ENCODE measurements at places on chromosomes 16 and 17.

DNA sequence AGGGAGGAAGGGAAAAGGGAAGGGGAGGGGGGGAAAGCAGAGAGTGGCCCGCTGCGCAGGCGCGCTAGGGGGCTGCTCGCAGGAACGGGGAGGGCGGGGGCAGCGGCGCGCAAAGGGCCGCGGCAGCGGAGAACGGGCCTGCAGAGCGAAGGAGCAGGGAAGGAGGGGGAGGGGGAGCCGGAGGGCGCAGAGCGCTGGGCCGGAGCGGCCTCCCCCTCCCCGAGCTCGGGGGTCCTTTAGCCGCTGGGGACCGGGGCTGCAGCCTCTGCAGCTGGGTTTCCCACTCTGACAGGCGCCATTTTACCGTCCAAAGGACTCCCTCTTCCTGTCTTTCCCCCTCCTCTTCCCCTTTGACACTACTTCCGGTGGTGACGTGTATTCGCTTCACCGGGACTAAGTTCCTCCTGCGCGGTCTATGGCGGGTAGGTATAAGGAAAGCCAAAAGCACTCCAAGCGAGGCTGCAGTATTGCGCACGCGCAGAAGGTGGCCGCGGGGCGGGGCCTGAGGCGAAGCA is at the start of gene CTDNEP1:
TSS of gene CTDNEP1 (minus strand) at position 74 of the 515 bp plus-strand sequence. CDS start 438 bp downstream, outside the sequence.
- DNase-seq: peak; percentile 99

GRCh38 chr16:11196286-11196828 is 59.6 kb downstream of the SOCS1 start:
- DNase-seq: no peak

GRCh38 chr17:46977750-46978488 is 1.1 kb downstream of the RPRML start:
- peak; percentile 57 for DNase-seq

DNA sequence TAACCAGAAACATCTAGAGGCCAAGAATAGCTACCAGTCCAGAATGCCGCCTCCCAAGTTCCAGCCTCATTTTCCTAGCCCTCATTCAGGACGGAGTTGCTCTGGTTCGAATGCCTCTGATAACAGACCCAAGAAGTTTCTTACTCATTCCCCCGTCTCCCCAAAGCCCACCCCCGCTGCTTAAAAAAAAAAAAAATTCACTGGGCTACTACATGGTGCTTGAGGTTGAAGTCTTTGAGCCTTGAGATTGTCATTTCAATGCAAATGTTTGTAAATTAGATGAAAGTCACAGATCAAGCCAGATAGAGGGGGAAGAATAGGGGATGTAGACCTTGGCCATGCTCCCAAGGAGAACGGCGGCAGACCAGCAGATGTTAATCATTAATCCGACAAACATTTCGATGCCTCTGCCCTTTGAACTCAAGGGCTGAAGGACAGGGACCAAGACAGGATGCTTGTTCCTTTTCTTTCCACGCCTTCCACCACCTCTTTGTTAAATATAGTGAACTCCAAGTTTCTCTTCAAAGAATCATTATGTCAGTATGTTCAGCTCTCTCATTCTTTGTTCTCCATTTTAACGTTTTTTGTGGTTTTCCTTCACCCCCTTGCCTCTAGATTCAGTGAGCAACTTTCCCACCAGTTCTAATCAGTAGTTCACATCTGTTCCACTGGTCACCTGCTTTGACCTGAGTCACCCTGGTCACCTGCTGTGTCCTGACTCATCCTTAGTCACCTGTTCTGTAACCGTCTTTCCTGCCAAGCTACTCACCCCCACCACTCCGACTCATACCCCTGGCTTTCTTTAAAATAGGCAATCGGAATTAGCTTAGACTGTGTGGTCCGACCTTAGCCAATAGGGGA is 190.3 kb downstream of the CPPED1 start:
- DNase-seq: no peak

GRCh38 chr17:20244671-20245070 is 222.7 kb downstream of the LGALS9B start:
- DNase-seq: no peak

DNA sequence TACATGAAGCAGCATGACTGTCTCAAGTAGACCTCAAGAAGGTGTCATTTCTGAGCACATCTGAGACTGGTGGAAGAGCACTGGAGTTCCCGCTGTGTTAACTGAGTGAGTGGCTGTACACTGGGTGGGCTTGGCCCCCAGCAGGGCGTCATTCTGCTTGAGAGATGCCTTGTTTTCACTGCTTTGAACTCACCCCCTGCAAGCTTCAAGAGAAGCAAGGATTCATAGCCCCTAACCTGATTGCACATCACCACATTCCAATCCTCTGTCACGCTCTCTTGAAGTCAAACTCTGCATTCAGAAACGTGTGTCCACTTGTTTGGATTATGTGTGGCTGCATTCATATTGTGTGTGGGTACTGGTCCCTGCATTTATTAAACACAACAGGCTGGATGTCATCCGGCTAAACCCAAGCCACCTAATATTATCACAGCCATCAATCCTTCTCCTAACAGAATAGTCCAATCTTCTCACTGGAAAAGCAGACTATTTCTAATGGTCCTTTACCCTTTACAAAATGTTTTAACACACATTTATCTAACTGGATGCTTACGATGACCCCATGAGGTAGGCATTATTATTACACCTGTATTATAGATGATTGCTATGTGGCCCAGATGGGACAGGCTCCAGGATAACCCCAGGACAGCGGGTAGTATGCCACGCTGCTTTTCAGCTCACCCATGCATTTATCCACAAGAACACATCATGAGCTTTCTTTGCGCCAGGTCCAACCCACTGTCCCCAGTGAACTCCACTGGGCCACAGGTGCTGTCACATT is 76.3 kb downstream of the USP31 start:
- no peak for DNase-seq

DNA sequence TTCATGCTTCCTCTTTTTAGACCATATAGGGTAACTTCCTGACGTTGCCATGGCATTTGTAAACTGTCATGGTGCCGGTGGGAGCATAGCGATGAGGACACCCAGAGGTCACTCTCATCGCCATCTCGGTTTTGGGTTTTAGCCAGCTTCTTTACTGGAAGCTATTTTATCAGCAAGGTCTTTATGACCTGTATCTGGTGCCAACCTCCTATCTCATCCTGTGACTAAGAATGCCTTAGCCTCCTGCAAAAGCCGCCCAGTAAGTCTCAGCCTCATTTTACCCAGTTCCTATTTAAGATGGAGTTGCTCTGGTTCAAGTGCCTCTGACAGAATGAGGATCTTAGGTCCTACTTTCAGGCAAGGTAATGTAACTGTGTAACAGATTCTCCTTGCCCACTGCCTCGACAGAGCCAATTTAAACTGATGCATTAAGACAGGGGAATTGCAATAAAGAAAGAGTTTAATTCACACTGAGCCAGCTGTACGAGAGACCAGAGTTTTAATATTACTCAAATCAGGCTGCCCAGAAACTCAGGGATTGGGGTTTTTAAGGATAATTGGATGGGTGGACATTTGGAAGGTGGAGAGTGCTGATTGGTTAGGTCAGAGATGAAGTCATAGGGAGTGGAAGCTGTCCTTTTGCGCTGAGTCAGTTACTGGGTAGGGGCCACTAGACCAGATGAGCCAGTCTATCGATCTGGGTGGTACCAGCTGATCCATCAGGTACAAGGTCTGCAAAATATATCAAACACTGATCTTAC is 59.9 kb upstream of the ATF7IP2 start:
- no peak for DNase-seq

DNA sequence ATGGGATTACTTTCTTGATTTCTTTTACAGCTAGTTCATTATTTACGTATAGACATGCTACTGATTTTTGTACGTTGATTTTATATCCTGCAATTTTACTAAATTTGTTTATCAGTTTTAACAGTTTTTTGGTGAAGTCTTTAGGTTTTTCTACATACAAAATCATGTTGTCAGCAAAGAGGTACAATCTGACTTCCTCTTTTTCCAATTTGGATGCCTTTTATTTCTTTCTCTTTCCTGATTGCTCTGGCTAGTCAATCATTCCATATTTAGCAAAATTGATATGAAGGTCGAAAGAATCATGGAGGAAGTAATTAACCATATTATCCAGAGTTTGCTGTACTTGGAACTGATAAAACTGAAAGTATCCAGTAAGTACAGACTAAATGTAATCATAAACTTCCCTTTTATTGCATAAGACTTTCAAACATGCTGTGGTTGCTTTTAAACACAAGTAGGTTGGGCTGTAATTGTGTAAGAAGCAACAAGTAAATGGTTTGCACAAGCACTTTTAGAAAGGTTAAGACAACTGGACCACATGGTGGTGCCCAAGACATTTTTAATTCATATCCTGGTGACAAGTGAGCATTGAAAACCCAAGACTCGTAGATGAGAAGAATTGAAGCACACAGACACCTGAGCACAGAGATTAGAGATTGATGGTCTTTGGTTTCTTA is 8.4 kb downstream of the GDE1 start:
- no peak for DNase-seq

DNA sequence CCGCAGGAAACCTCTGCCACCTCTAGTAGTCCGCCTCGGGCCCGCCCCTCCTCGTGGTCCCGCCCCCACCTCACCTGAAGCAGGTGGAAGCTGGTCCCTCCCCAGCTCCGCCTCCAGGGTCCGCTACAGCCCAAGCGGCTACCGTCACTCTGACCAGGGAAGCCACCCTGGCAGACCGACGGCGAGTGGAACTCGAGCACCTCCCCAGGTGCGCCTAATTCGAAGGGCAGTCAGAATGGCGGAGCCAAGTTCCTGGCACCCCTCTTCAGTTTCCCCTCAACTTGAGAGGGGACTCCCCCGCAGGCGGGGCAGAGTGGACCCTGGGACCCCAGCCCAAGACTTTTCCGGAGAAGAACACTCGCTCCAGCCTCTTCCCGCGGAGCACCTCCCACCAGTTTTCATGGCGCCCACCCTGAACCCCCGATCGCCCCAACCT is 507 bp downstream of the FHOD1 start:
- DNase-seq: no peak

DNA sequence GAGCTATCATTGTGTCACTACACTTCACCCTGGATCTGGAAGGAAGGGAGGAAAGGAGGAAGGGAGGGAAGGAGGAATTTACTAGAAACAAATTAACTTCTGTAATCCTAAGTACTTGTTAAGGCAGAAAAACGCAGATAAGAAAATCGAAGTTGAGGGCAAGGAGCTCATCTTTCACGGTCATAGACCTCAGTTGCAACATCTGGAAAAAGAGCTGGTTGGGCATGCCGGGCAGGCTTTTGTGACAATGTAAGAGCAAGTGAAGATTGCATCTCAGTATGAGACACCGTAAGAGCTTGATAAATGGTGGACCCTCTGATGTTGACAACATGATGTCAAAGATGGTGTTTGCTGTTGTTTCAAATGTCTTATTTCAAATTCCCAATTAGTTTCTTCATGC is 721.5 kb downstream of the MAF start:
- DNase-seq: no peak

- no peak for DNase-seq
Observed at GRCh38 chr17:327971-328370, 24.6 kb downstream of the RPH3AL start.

- no peak for DNase-seq
Observed at GRCh38 chr17:50909765-50910605, 43.8 kb upstream of the TOB1 start.

GRCh38 chr16:15434079-15434424 is 336 bp upstream of the BMERB1 start:
- no peak for DNase-seq

- no peak for DNase-seq
Observed at GRCh38 chr16:28027055-28027454, 36.5 kb downstream of the GSG1L start.

DNA sequence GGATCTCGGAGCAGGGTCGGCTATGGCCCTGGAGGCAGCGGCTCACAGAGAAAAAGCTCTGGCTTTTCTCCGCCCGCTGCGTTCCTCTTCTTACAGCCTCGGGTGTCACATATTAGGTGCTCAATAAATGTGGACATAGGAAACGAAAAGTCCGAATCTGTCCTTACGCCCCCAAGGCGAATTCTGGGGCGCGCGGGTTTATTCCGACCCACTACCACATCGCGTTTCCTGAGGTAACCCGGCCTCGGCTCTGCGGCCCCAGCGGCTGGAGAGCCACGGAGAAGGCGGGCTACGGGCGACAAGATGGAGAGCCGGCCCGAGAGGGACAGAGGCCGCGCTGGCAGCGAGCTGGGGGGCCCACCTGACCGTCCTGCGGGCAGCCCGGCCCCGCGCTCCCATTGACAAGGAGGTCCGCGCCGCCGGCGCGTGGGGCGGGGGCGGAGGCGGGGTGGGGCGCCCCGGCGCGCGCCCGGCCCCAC is 573 bp upstream of the GNAO1 start:
- DNase-seq: no peak

- DNase-seq: no peak
Observed at GRCh38 chr16:58481931-58482330, 18.0 kb upstream of the NDRG4 start.

GRCh38 chr17:72068643-72069042 is 52.2 kb upstream of the SOX9 start:
- DNase-seq: no peak

- no peak for DNase-seq
Observed at GRCh38 chr17:68600067-68600930, 868 bp downstream of the FAM20A start.

DNA sequence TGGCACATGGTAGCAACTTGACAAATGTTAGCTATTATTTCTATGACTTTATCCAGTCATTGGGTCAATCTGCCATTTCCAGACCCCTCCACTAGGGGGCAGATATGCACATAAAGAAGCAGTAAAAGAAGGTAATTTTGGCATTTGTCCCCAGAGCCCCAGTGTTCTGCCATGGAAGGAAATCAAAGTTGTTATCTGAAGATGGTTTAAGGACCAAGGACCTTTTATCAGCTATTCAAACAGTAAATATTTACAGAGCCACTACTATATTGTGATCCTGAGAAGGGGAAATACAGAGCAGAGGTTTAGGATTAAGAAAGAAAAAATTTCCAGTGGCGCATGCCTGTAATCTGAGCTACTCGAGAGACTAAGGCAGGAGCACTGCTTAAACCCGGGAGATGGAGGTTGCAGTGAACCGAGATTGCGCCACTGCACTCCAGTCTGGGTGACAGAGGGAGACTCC is 20.0 kb downstream of the TRAF4 start:
- peak; percentile 94 for DNase-seq

- no peak for DNase-seq
Observed at GRCh38 chr16:12082226-12082887, 105.8 kb downstream of the SNX29 start.

Data from NCI-H1694 (cell line).